NCI-H510A treated with DMSO at 0.1 percent for 48 hours (cell line): ENCODE measurements at places on chromosomes 16 and 17.

DNA sequence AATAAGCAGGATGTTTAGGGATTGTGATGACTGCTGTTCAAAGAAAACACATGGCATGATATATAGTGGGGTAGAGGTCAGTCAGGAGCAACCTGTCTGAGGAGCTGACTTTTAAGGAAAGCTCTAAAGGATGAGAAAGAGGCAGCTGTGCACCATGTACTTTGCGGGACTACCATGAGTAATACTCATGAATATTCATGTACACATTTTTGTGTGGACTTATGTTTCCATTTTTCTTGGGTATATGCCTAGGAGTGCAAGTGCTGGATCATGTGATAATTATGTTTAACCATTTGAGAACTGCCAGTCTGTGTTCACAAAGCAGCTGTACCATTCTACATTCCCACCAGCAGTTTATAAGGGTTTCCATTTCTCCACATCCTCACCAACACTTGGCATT lies 35.8 kb downstream of the BEAN1 start:
- DNase-seq = no peak

GRCh38 chr17:4939546-4939795 lies 375 bp downstream of the SLC25A11 start:
- DNase-seq = no peak

DNA sequence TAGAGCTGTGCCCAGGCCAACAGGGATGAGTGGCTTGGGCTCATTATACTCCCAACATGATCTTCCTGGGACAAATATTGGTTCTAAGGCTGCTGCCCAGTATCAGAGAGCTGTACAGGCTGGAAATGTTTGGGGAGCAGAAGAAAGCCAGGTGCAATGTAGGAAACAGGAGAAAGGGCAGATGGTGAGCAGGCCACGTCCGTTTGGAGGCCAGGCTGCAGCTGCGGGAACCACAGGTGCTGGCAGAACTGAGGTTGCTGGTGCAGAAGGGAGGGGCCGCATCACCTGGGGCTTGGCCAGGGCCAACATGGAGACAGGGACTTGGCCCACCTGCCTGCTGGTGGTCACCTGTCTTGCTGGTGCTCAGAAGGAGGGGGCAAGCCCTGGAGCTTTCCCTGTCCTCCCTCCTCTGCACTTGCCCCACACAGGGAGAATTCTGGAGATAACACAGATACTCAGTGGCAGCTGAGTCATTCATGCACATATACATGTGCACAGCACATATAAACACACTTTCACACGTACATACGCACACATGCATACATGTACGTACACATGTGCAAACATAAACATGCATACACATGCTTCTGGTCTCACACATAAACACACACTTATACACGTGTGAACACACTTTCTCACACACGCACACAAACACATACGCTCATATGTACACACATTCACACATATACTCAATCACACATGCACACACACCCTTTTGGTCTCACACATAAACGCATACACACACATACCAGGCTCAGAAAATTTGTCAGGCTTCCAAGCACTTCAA lies 67.7 kb downstream of the WSCD1 start:
- no peak for DNase-seq

- no peak for DNase-seq
Measured at GRCh38 chr16:47375423-47375822, 85.4 kb downstream of the ITFG1 start.

GRCh38 chr16:74738113-74738541 lies 36.5 kb downstream of the FA2H start:
- no peak for DNase-seq

DNA sequence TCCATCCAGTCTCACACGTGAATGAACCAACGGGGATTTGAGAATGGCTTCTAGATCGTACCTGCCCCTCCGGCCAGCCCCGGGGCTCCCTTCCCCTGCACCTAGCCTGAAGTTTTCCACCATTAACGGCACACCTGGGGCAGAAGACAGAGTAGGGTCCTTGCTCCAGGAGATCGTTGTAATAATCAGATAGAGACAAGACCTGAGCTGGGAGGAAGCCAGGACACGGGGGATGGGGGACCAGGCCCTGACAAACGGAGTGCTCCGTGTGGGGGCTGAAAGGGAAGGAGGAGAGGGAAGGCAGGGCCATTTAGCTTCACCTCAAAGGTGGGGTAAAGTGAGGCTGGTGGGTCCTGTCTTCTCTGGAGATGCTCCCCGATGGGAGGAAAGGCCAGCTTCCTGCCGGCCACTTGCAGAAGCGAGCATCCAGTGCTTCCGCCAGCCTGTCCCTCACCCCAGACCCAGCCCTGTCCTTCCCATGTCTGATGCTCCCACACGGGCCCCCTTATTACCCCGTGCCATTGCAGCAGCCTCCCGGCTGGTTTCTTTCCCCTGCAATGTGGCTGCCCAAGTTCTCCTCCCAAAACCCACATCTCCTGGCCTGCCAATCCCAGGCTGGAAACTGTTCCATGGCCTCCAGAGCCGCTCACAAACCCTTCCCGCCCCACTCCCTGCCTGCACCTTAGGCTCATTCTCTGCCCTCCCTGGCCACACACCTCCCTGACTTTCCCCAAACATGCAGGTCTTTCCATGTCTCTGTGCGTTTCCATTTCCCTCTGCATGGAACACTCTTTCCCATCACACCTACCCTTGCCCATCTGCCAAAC lies 79.3 kb downstream of the MRC2 start:
- DNase-seq = no peak
